ENCODE measurements at places on chromosomes 5 and 9.

- DNase-seq: no peak
Measured at GRCh38 chr9:93456504-93456903, 3.1 kb upstream of the FAM120AOS start.

GRCh38 chr5:131812371-131813160 lies 15.7 kb upstream of the FNIP1 start:
- no peak for DNase-seq

GRCh38 chr9:86708918-86709835 lies 238.1 kb downstream of the GAS1 start:
- no peak for DNase-seq

- peak; percentile 12 for DNase-seq
Measured at GRCh38 chr5:128736553-128736952, 198.5 kb upstream of the FBN2 start.

- no peak for DNase-seq
Measured at GRCh38 chr5:126253406-126253805, 169.8 kb upstream of the GRAMD2B start.

DNA sequence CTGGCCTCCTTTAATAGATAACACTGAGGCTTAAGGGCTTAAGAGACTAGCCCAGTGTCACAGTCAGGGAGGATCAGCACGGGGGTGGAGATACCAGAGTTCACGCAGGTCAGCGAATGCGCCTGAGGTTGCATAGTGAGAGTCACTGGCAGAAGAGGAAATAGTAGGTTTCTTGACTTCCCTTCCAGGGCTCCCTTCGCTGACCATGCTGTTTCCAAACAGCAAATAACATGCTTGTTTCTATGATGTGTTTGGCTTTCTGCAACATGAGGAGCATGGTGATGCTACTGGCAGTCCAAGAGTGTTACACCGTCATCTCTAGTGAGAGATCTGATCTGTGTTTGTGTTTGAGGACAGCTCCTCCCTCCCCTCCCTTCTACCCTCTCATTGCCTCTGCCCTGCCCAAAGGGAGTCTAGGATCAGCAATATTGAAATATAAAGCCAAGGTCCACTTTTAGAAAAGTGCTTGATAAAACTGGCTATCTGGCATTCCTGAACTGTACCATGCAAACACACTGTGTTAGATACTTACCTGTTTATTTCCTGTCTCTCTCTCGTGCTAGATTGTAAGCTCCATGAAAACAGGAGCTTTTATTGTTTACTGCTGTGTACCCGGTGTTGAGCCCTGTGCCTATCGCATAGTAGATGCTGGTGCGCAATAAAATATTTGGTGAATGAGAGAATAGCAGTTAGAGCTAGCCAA lies 12.3 kb downstream of the TLE4 start:
- no peak for DNase-seq

- DNase-seq: no peak
Measured at GRCh38 chr5:136090319-136090718, 42.3 kb upstream of the SMAD5 start.

DNA sequence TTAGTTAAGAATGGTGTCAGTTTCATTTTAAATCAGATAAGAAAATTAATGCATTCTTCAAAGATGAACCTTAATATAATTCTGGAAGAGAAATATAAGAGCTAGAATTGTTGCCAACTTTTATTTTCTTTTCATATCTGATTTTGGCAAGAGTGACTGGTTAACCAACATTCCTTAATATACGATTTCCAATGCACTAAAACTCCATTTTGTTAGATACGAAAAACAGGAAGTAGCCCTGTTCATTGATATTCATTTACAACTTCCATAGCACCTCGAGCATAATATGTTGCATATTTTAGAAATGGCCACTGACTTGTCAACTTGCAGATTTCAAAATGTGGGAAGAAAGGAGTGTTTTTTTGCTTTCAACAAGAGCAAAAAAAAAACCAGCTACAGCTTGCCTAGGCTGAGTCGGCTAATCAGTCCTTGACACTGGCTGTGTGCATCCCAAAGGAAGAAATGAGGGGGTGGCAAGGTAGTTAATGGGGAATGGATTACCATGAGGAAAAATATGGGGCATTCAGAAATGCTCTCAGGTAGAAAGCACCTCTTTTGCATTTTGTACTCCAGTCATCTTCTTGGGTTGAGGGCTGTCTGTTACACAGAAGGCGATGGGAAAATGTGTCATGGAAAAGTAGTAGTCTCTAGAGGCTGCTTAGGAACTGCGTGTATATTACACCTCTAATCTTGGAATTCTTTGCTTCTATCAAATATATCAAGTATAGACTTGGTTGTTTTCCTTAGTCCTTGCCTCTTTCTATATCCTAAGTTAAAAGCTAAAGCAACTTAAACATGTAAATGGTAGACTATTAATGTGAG lies 3.9 kb downstream of the MAP3K1 start:
- DNase-seq: no peak

- no peak for DNase-seq
Measured at GRCh38 chr5:14574891-14575508, 6.6 kb upstream of the OTULINL start.

- no peak for DNase-seq
Measured at GRCh38 chr9:126058011-126058531, 268.6 kb upstream of the MVB12B start.

DNA sequence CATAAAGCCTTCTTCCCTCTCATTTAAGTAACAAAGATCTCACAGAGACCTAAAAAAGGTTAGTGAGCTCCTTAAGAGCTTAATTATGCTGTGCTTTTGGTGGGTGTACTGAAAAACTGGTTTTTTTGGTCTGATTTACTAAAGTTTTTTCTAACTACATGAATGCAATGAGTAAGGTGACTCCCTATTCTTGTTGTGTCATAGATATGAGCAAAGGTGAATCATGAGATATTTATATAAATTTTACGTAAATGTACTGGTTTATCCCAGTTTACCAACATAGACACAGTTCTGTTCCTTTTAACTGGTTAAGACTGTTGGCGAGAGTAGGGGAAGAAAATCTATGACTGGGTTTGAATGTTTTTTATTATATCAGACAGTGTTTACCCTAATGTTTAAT lies 250.5 kb downstream of the NR2F1-AS1 start:
- DNase-seq: no peak

- DNase-seq: no peak
Measured at GRCh38 chr9:125743682-125744428, 3.3 kb upstream of the PBX3 start.

- DNase-seq: no peak
Measured at GRCh38 chr5:142826741-142827492, 56.7 kb downstream of the ARHGAP26 start.

- peak; percentile 78 for DNase-seq
Measured at GRCh38 chr9:4301971-4302427, 2.1 kb upstream of the GLIS3 start.

GRCh38 chr9:77944556-77945243 lies 86.9 kb downstream of the GNAQ start:
- no peak for DNase-seq

- DNase-seq: no peak
Measured at GRCh38 chr5:44387921-44388320, 1.3 kb downstream of the FGF10 start.
